ENCODE measurements at places on chromosomes 7 and 10. TPM values are rescaled to one million over a fixed set of nuclear protein-coding genes. Genes with fewer than 3 reads are reported as not detected.

GRCh38 chr7:107996072-107996882, 6.7 kb downstream of the LAMB1 start:
- no peak for DNase-seq

Gene MKX
- not detected for total RNA-seq

Gene NUDT13
- 1.6 TPM for total RNA-seq

DNA sequence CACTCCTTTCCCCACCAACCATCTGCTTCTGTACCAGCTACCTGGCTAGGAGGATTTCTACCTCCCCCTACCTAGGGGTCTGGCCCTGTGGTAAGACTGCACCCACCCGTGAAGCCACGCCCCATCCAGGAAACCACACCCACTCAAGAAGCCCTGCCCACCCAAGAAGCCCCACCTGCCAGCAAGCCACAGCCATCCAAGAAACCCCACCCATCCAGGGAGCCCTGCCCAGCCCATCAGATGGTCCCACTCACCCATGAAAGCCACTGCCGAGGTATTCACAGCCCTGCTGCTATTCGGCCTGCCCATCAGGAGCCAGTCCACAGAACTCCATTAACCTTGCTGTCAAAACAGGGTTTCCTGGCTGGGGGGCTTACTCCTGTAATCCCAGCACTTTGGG, 15.6 kb upstream of the MUC3A start:
- DNase-seq = no peak

Gene CARD11
- 163 TPM for total RNA-seq

DNA sequence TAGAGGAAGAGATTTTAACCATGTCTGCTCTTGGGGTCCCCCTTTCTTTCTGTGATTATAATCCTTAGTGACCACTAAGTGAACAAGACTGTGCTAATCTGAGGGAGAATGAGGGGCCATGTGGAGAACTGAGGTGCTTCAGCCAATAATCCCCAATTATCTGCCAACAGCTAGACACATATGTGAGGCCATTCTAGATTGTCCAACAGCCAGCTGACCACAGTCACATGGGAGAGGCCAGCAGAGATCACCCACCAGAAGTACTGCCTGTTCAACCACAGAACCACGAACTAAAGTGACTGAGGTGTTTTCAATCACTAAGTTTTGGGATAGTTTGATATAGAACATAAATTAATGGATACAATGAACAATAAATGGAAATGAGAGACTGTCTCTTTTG, 74.3 kb downstream of the SEMA3E start:
- no peak for DNase-seq

- no peak for DNase-seq
Observed at GRCh38 chr7:116455009-116455408, 44.5 kb upstream of the CAV2 start.

DNA sequence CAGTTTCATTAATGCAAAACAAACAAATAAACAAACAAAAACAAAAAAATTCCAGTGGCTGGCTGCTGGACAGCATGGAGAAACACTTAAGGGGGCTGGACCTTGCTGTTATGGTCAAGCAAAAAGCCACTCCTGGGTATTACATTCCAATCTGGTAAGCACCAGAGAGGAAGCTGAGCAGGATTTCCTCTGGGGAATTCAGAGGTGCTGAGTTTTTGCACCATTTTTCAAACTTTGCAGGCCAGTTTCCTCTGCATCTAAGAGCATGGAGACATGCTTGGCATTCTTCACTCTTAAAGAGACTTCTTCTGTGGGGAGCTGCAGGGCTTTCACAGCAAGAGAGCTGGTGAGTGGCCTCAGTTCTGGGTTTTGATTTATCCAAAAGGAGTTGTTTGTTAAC, 84.5 kb downstream of the FZD1 start:
- DNase-seq = no peak

Gene GARS1
- 264 TPM for total RNA-seq

DNA sequence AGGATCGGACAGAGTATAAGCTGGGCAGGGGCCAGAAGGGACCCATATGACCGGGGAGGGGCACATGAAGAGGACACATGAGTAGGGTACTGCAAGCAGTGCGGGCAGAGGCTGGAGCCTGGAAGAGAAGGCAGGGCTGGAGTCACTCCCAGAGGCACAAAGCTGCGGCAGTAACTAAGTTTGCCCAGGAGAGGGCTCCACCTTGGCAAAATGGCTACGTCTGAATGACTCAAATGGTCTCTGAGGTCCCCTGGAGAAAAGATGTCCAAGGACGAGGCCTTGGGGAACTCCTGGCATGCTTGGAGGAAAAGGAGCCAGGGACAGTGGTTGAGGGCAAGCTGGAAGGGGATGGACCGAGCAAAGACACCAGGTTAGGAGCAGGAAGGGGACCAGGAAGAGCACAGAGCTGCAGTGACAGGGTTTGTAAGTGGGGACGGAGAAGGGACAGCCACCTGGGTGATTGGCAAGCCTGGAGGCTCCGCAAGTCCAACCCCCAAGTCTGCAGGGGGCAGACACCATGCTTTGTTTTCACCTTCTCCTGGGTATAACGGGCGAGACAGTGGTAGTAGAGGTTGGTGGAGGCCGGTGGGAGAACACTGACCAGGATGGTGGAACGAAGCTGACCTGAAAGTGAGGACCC, 43.1 kb upstream of the LBX1 start:
- DNase-seq = peak; percentile 66

DNA sequence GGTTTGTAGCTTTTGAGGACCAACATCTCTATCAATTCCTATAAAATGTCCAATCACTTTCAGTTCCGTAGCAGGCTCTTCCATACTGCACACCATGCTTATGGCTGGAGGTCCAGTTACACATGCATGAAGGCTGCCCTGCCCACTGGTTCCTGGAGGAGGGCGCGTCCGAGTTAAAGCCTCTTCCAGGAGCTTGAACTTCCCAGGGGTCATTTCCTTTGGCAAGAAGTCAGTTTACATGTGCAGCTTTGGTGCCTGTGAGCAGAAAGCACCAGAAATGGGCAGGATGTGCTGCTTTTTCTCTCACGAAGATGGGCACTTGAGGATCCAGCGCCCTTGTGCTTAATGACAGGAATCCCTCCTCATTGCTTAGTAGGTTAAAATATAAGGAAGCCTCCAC, 17.6 kb upstream of the PHYH start:
- DNase-seq = no peak

- no peak for DNase-seq
Observed at GRCh38 chr10:26249681-26250080, 33.1 kb downstream of the GAD2 start.

Gene TUBAL3
- total RNA-seq = not detected

GRCh38 chr7:35735396-35735795, 40.5 kb upstream of the HERPUD2 start:
- DNase-seq = no peak

GRCh38 chr10:110502851-110503301, 5.2 kb downstream of the DUSP5 start:
- DNase-seq = no peak

- no peak for DNase-seq
Observed at GRCh38 chr10:103533827-103534226, 40.3 kb downstream of the NEURL1 start.

Gene IDE
- total RNA-seq = 24.6 TPM

DNA sequence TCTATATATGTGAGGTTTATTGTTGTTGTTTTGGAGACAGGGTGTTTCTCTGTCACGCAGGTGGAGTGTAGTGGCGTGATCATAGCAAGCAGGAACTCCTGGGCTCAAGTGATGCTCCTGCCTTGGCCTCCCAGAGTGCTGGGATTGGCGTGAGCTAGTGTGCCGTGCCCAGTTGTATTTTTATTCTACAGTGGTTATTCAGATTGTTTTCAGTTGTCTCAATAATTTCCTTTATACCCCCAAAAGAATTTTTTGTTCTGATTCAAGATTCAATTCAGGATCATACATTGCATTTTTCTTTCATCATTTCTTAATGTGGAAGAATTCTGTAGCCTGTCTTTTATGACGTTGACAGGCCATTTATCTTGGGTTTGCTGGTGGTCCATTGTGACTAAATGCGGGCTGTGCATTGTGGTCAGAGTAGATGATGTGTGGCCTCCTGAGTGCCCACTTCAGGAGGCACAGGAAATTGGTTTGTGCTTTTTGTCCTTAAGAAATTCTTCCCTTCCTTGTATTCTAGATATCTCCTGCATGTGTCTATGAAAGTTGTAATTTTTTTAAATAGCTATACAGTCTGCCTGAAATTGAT, 22.9 kb downstream of the RBM33 start:
- DNase-seq = no peak

Gene MDH2
- 159 TPM for total RNA-seq
